Thyroid gland (tissue), 4 donors: ENCODE measurements at places on chromosomes 11 and 22. TPM values are rescaled to one million over a fixed set of nuclear protein-coding genes. Genes with fewer than 3 reads are reported as not detected.
A peak's percentile ranks its signal among the peaks of the same experiment; 100 is the strongest.

GRCh38 chr11:95279921-95280868 lies 49.2 kb upstream of the SESN3 start:
- H3K4me3 ChIP-seq: no peak overlapping the region
- H3K27ac ChIP-seq: peak overlapping the region; percentile 8
- H3K4me1 ChIP-seq: peaks cover 10% of the 10 kb centered on the region
- peak; percentile 90 for DNase-seq
- H3K36me3 ChIP-seq: no peaks in the 10 kb centered on the region

FAM111B gene
- total RNA-seq: 0.67 TPM

DNA sequence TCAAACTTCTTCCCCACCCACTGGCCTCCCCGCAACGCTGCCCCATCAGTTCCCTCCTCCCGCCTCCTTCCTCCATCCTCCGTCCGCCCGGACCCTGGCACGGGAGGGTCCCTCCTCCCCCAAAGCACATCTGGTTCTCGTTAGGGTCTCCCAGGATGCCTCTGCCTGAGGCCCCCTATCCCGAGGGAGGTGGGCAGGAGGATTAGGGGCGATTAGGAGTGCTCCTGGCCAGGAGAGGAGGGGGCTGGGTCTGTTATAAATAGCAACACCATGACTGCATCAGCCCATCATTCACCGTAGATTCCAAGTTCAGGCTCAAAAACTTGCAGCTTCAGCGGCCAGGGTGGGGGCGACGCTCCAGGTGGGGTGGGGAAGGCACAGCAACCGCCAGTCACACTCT lies 10.4 kb downstream of the MYRF start:
- no peak overlapping the region for H3K4me3 ChIP-seq
- no peaks in the 10 kb centered on the region for H3K4me1 ChIP-seq
- no peaks in the 10 kb centered on the region for H3K27me3 ChIP-seq
- DNase-seq: no peak
- no peaks in the 10 kb centered on the region for H3K36me3 ChIP-seq

GRCh38 chr11:105033343-105033742 lies 1.6 kb downstream of the CASP1 start:
- H3K27me3 ChIP-seq: no peaks in the 10 kb centered on the region
- no peak overlapping the region for H3K4me3 ChIP-seq
- DNase-seq: no peak
- no peaks in the 10 kb centered on the region for H3K4me1 ChIP-seq
- peaks cover 3% of the 10 kb centered on the region for H3K36me3 ChIP-seq

ADAMTS15 gene
- total RNA-seq: 29.2 TPM

DNA sequence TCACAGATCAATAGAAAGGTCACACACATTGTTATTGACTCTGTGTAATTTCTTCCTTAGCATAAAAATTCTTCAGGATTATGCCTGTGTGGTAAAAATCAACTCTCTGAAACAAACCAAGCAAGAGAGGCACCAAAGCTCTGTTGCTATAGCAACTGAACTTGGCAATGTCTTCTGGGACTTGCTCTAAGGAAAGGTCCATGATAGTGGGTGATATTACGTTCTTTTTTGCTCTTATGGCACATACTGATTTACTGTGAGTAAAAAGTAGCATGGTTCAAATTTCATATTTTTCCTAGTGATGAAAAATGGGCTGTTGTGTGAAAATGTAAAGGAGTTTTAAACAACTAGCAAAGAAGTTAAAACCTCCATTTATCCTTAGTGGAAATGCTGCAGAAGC lies 66.4 kb downstream of the SVIP start:
- no peak overlapping the region for H3K27ac ChIP-seq
- no peak overlapping the region for H3K4me3 ChIP-seq
- no peaks in the 10 kb centered on the region for H3K27me3 ChIP-seq
- no peaks in the 10 kb centered on the region for H3K4me1 ChIP-seq
- H3K36me3 ChIP-seq: no peaks in the 10 kb centered on the region

MYRF gene
- total RNA-seq: 0.83 TPM

DNA sequence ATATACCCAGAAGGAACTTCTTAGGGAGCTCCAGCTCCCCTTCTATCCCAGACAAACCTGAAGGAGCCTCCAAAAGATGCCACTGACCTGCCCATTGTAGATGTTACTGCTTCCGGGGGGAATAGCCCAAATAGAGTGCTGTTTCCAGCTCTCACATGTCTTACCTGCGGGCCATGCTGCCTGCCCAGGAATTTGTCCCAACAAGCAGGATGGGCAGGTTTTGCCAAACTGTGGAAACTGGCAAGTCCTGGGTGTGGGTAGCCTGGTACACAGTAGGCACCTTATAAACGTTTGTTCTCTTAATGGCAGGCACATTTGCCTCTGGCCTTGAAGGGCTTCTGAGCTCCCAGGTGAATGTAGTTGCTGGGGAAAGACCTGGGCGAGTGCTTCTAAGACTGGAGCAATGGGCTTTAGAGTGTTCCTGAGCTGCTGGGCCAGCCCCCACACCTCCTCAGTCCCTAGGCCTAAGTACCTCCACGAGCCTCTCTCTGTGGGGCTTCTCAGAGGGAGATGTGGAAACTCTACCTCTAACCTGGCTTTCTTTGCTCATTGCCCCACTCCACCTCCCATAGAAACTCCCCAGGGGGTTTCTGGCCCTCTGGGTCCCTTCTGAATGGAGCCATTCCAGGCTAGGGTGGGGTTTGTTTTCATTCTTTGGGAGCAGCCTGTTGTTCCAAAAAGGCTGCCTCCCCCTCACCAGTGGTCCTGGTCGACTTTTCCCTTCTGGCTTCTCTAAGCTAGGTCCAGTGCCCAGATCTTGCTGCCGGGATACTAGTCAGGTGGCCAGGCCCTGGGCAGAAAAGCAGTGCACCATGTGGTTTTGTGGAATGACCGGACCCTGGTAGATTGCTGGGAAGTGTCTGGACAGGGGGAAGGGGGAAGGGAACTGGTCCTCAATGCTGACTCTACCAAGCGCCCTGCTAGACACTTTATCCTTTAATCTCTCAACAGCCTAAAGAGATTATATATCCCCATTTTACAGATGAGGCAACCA lies 37.2 kb downstream of the LIMK2 start:
- H3K4me3 ChIP-seq: peak overlapping the region; percentile 53
- H3K4me1 ChIP-seq: peaks cover 56% of the 10 kb centered on the region
- H3K27me3 ChIP-seq: no peaks in the 10 kb centered on the region
- DNase-seq: peak; percentile 80
- peak overlapping the region; percentile 74 for H3K27ac ChIP-seq
- no peaks in the 10 kb centered on the region for H3K36me3 ChIP-seq

GRCh38 chr11:61280883-61281580 lies 14.1 kb downstream of the VWCE start:
- DNase-seq: no peak
- no peak overlapping the region for H3K4me3 ChIP-seq
- H3K36me3 ChIP-seq: no peaks in the 10 kb centered on the region
- H3K27me3 ChIP-seq: no peaks in the 10 kb centered on the region

DNA sequence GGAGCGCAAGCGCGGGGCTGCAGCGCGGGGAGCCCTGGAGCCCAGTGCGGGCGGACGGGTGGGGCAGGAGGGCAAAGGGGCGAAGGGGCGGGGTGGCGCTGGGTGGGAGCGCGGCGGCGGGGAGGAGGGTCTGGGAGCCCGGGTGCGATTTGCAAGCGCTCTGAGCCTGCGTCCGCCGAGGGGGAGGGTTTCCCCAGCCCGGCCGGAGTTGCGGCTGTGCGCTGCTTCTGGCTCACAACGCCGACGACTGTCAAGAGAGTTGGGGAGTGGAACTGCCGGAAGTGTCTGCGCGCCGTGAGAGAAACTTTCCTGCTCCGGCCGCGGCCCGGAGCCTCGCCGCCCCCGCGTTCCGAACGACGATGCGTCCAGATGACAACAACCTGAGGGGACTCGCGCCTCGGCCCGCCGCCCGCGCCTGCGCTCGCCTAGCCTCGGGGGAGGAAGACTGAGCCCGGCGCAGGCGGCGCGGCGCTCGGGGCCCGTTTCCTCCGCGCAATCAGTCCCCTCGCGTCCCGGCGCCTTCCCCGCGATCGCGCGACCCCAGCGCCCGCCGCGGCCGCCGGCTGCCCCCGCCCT lies at the start of gene ARHGAP42:
TSS of gene ARHGAP42 (plus strand) at position 235 of the 576 bp plus-strand sequence. CDS start 391 bp downstream, outside the sequence.
- peak within 1 kb of the TSS; percentile 77 for H3K4me3 ChIP-seq
- peaks cover under 1% of the 10 kb centered on the region for H3K4me1 ChIP-seq
- H3K27ac ChIP-seq: peak within 1 kb of the TSS; percentile 76
- DNase-seq: peak; percentile 77

GRCh38 chr11:69081180-69081579 lies 32.4 kb downstream of the TPCN2 start:
- H3K27me3 ChIP-seq: no peaks in the 10 kb centered on the region
- H3K4me3 ChIP-seq: no peak overlapping the region
- H3K27ac ChIP-seq: no peak overlapping the region
- DNase-seq: no peak

DNA sequence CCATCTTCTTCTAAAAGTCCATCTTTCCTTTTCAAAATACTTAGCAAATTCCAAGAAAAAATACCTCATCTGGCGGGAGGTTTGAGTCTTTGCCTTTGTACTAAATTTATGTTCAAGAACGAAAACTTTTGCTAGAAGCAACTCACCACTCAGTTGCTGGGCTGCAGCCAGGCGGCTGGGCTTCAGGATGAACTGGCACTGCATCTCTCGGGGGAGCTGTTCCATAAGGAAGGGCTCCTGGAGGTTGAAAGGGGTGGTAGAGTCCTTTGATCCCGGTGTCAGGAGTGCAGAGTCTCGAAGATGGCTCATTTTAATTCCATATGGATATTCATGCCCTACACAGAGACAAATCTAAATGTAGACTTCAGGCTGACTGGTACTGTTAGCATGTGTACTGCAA lies 105.8 kb downstream of the ARHGAP20 start:
- H3K4me3 ChIP-seq: no peak overlapping the region
- H3K4me1 ChIP-seq: peaks cover 3% of the 10 kb centered on the region
- DNase-seq: no peak
- no peaks in the 10 kb centered on the region for H3K36me3 ChIP-seq
- H3K27me3 ChIP-seq: no peaks in the 10 kb centered on the region

- no peak for DNase-seq
- H3K36me3 ChIP-seq: peaks cover 71% of the 10 kb centered on the region
- no peaks in the 10 kb centered on the region for H3K27me3 ChIP-seq
- H3K4me1 ChIP-seq: peaks cover 4% of the 10 kb centered on the region
- no peak overlapping the region for H3K4me3 ChIP-seq
Measured at GRCh38 chr22:30348809-30349208, 7.9 kb downstream of the SF3A1 start.

CYB5R2 gene
- total RNA-seq: 8.4 TPM

DNA sequence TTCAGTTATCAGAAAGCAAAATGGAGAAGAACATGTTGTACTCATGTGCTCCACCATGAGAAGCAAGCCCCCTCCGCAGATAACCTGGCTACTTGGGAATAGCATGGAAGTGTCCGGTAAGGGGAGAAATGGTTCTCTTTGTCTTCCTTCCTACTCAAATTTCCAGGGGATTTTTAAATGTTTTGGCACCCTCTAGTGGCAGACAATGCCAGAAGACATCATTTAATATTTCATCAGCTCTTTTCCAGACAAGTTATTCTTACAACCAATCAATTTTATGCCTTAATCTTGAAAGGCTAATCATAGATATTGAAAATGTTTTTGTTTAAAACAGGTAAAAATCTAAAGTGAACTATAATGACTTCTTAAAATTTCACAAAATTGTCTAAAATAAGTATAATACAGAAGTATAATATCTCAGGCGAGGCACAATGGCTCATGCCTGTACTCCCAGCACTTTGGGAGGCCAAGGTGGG lies 15.7 kb downstream of the CRTAM start:
- H3K27ac ChIP-seq: no peak overlapping the region
- DNase-seq: peak; percentile 50
- no peaks in the 10 kb centered on the region for H3K4me1 ChIP-seq
- H3K36me3 ChIP-seq: no peaks in the 10 kb centered on the region
- H3K27me3 ChIP-seq: no peaks in the 10 kb centered on the region

GRCh38 chr11:12274558-12275197 lies 102.7 kb upstream of the PARVA start:
- no peaks in the 10 kb centered on the region for H3K27me3 ChIP-seq
- no peaks in the 10 kb centered on the region for H3K36me3 ChIP-seq
- no peak for DNase-seq
- no peak overlapping the region for H3K27ac ChIP-seq

ART5 gene
- total RNA-seq: 1.7 TPM

DNA sequence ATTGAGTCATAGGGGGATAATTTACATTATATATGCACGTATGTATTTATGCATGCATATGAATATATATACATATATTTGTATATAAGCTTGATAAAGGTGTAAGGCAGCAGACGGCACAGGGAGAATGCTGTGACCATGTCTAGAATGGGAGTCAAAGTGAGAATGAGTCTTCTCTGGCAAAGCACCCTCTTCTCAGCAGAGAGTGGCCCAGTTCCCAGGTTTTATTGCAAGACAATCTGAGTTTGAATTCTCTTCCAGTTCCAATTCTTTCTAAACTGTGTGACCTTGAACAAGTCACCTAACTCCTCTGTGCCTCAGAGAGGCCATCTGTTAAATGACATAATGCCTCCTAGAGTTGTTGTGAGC lies 13.8 kb downstream of the EHF start:
- no peaks in the 10 kb centered on the region for H3K36me3 ChIP-seq
- peak overlapping the region; percentile 90 for H3K27ac ChIP-seq
- H3K27me3 ChIP-seq: no peaks in the 10 kb centered on the region
- peaks cover 43% of the 10 kb centered on the region for H3K4me1 ChIP-seq
- DNase-seq: no peak

CCDC73 gene
- total RNA-seq: not detected
